ENCODE measurements at places on chromosomes 4 and X.

DNA sequence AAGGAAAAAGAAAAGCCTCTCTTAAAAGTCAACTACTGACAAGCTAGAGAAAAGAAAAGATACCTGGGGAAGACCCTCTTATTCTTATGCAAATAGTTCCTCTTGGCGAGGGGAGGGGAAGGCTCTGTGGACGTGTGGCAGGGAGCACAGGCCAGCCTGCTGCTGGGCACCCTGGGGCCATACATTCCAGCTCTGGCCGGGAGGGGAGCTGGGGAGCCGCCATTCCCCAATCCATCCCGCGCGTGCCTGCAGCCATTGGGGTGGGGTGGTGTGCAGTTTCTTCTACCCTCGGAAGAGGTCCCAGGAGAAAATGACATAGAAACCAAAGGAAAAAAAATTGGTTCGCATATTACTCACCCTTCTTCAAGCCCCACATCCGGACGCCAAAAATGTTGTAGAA, 1496.4 kb downstream of the RPA4 start:
- no peak for DNase-seq

- DNase-seq = no peak
Observed at GRCh38 chrX:72107320-72107719, 24.4 kb downstream of the RTL5 start.

DNA sequence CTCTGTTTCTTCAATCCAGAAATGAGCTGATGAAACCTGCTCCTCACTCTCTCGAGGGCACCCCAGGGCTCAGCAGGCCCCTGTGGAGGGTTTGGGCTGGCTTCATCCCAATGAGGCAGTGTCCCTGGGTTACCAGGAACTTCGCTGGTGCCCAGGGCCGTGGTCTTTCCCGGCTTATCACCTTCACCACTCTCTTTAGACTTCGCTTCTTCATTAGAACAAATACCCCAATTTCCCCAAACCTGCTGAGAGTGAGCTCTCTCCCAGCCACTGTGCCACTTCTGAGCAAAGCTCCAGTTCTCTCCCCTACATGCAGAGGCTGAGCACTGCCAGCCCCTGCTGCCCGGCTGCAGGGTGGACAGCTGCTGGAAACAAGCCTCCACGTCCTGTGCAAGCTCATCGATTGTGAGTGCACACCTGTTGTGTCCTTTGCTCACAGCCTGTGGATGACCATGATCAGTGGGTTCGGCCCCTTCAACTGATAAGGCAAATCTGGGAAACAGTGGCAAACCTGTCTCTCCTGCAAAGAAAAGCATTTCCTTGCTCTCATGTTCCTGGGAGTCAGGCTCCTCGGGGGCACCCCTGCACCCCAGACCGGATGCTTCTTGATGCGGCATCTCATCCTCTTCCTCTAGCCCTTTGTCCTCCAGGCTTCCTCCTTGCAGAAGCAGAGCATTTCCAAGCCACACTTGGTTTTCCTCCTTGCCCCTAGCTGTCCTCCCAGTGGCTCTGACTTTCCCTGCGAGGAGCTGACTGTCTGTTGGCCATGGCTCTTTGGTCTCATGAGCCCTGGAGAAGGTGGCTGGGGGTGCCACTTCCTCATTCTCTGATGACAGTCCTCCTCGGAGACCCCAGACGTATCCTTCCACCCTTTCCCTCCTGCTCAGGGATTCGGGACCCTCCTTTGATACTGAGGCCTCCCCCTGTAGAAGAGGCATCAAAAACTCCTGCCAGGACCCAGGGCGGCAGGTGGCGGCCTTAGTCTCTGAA, 28.7 kb downstream of the C4orf50 start:
- no peak for DNase-seq

GRCh38 chr4:163142246-163142645, 24.4 kb downstream of the NAF1 start:
- no peak for DNase-seq

- DNase-seq = no peak
Observed at GRCh38 chrX:46620505-46620904, 46.9 kb downstream of the CHST7 start.

GRCh38 chrX:65706041-65706828, 38.8 kb downstream of the MSN start:
- DNase-seq = peak; percentile 72

- no peak for DNase-seq
Observed at GRCh38 chrX:41516999-41517765, 70.0 kb downstream of the NYX start.

DNA sequence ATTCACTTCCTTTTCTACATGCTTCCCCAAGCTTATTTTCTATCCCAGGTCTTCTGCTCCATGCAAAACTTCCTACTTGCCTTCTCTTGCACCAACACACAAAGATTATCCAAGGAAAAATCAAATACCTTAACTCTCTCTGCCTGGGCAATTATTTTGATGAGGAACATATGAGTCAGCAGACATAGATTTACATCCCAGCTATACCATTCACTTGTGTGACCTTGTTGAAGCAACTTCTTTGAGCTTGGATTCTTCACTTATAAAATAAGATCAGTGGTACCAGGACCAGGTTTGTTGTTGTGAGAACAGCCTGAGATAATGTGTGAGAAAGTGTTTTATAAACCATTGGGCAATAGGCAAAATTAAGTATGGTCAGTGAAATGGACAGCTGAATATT, 39.1 kb upstream of the TMEM192 start:
- DNase-seq = no peak

DNA sequence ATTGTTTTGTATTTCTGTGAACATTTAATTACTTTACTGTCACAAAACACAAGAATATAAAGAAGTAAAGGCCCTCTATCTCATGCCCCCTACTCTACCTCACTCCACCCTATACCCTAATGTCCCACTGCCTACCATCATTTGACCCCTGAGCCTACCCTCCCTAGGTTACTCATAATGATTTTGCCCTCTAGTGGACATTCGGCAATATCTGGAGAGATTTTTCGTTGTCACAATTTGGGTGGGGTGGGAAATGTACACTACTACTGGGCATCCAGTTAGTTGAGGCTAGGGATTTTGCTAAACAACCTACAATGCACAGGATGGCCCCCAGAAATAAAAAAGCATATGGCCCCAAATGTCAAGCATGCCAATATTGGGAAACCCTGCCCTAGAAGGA, 10.2 kb downstream of the TEX13A start:
- no peak for DNase-seq

GRCh38 chr4:10731690-10732089, 47.1 kb upstream of the CLNK start:
- no peak for DNase-seq

- no peak for DNase-seq
Observed at GRCh38 chr4:135204311-135204710, 1002.7 kb upstream of the PABPC4L start.

DNA sequence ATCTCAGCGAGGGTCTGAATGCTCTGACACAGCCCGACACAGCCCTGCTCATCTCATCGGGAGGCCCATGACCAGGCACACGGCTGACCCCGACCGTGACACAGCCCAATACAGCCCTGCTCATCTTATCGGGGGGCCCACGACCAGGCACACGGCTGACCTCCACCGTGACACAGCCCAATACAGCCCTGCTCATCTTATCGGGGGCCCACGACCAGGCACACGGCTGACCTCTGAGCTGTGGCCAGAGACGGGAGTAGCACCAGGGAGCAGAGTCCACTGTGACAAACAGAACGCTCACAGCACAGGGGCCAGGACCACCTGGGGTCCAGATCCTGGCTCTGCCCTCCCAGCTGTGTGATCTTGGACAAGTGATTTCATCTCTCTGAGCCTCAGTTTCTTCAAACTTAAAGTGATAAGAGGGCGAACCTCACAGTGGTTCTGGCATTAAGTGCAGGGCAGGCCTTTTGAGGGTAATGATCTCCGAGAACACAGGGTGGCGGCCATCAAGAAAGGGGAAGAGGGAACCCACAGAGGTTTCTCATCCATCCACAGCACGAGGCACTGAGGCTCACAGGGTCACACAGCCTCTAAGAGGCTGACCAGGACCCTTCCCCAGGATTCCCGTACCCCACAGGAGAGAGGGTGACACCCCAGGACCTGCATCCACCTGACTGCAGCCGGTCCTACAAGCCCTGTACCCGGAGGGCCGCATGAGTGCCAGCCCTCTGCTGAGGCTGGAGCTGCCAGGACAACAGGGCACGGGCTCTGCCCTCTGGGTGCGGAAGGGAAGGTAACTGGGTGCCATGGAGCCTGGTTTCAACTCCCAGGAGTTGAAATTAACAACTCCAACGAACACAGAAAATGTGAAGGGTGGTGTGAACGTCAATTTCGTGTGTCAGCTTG, 60.1 kb downstream of the WFS1 start:
- no peak for DNase-seq

DNA sequence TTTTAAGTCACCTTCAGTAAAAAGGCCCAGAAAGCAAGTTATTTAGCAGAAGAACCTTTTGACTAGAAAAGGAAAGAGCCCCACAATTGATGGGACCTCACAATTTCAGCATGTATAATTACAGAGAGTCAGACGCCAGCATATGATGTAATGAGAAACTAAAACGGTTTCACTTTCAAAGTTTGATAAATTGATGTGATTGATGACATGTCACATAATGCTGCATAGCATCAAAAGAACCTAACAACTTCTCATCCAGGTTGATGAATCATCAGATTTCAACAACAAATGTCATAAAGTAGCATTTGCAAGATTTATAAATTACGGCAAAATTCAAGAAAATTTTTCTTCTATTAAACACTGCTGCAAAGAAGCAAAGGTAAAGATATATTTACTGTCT, 3.9 kb upstream of the GAR1 start:
- DNase-seq = no peak

DNA sequence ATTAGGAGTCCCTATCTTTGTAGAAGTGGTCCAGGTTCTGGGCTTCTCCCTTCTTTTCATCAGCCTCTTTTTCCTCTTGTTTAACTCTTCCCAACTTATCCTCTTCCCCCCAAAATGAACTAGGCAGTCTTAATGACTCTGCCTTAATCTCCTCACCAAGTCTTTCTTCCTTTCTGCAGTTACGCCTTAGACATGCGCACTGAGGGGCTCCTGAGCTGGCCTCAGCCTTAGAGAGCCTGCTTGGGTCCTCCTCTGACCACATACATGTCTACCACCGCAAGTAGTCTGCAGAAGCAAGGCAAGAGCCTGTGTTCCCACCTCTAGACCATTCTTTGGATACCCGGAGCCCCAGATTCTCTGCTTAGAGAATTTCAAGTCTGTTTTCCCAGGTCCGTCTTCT, 199.9 kb downstream of the MGST2 start:
- DNase-seq = no peak

All from glomerular endothelial cell (primary cell).